A673 (cell line): ENCODE measurements at places on chromosomes 11 and 22. TPM values are rescaled to one million over a fixed set of nuclear protein-coding genes. Genes with fewer than 3 reads are reported as not detected.
A peak's percentile ranks its signal among the peaks of the same experiment; 100 is the strongest.

CAVIN3 gene
- 1.3 and 1.4 TPM in 2 replicates for total RNA-seq

DNA sequence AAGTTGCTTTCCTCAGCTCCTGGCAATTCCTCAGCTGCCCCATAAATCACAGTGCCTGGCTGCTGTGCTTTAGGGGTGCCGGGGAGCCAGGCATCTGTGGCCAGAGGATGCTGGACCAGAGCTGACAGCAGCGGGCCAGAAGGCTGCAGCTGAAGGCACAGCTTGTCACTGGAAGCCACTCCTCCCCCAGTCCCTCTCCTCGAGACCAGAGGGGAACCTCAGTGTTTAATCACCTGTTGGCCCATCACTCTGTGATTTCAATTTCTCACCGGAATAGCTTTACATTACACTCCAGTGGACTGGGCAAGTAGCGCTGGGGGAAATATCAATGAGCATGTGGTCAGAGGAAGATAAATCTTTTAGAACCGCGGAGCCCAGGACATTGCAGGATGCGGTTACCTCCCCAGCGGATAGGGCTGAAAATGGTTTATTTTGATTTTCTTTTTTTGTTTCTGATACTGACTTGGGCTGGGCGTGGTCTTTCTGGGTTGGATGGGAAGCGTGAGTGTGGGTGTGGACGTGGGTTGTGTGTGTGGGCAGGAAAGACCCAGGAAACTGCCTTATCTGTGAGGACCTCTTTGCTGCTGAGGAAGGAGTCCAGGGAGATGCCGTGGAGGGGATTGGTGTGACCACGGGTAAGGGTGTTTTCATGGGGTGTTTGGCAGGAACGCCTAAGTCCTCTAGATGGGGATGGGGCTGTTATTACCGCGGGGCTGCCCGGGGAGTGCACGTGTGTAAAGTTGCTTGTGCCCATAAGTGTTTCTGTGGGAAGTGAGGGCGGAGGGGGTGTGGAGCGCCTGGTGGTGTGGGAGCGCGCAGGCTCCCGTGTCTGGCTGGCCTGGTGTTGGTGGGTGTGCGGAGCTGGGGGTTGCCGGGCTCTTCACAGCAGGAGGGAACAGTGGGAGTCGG lies 4.0 kb downstream of the DAGLA start:
- no peak overlapping the region for H3K4me3 ChIP-seq
- no peaks in the 10 kb centered on the region for H3K36me3 ChIP-seq
- no peak overlapping the region for H3K27ac ChIP-seq
- no peaks in the 10 kb centered on the region for H3K27me3 ChIP-seq
- DNase-seq: no peak

- H3K27ac ChIP-seq: peak overlapping the region; percentile 90
- peaks cover 16% of the 10 kb centered on the region for H3K36me3 ChIP-seq
- H3K27me3 ChIP-seq: no peaks in the 10 kb centered on the region
- peaks cover 62% of the 10 kb centered on the region for H3K4me1 ChIP-seq
- DNase-seq: peak; percentile 76
- H3K4me3 ChIP-seq: no peak overlapping the region
Observed at GRCh38 chr11:62553080-62553838, 6.7 kb upstream of the AHNAK start.

GRCh38 chr22:39240831-39241793 lies 3.7 kb downstream of the PDGFB start:
- peaks cover 44% of the 10 kb centered on the region for H3K27me3 ChIP-seq
- H3K4me1 ChIP-seq: peaks cover 29% of the 10 kb centered on the region
- no peak overlapping the region for H3K4me3 ChIP-seq
- H3K27ac ChIP-seq: no peak overlapping the region

DNA sequence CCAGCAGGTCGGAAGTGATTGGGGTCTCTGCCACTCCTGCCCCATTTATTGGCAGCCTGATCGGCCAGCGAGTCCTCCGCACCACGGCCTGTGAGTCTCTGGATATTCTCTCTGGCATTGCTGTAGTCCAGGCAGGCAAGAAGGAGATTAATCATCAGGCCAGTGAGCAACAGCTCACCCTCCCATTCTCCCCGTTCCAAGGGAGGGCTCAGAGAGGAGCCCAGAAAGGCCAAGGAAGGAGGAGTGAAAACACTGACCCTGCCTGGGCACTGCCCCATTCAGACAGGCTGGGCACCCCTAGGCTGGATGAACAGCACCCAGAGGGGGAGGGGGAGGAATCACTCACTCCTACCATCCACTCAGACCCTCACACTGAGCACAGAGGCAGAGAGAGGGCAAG lies 3.1 kb downstream of the SAA2 start:
- H3K4me1 ChIP-seq: no peaks in the 10 kb centered on the region
- DNase-seq: no peak
- no peaks in the 10 kb centered on the region for H3K36me3 ChIP-seq
- H3K27me3 ChIP-seq: no peaks in the 10 kb centered on the region
- H3K4me3 ChIP-seq: no peak overlapping the region

DNA sequence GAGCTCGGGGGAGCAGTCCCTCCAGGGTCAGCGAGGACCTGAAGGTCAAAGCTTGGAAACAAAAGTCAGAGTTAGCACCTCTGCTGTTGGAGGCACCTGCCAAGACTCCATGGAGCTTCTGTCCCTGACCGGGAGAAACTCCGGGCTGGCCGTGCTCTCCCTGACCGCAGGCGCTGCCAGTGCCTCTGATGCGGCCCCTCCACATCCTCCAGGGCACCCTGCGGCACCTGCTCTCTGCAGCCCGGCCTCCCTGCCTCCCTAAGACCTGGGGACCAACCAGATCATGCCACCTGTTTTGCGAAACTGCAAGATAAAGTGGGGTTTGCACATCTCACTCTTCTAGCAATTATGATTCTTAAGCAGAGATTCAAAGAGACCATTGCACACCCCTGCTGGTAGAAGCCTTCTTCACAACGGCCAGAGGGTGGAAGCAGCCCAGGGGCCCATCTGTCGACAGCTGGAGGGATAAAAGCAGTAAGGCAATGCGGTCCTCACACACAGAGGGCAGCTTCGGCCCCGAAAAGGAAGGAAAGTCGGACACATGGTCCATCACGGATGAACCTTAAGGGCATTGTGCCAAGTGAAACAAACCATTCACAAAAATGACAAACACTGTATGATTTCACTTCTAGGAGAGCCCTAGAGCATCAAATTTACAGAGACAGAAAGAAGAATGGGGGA lies 477.1 kb downstream of the BRD1 start:
- no peaks in the 10 kb centered on the region for H3K36me3 ChIP-seq
- no peaks in the 10 kb centered on the region for H3K4me1 ChIP-seq
- no peak overlapping the region for H3K27ac ChIP-seq
- no peak overlapping the region for H3K4me3 ChIP-seq

- peaks cover 29% of the 10 kb centered on the region for H3K36me3 ChIP-seq
- H3K27ac ChIP-seq: no peak overlapping the region
- no peak for DNase-seq
- H3K4me1 ChIP-seq: no peaks in the 10 kb centered on the region
- H3K27me3 ChIP-seq: no peaks in the 10 kb centered on the region
- H3K4me3 ChIP-seq: no peak overlapping the region
Observed at GRCh38 chr11:45974806-45975205, 52.4 kb downstream of the LARGE2 start.

OR5A1 gene
- not detected in 2 replicates for total RNA-seq

- no peak overlapping the region for H3K27ac ChIP-seq
- no peak overlapping the region for H3K4me3 ChIP-seq
- no peaks in the 10 kb centered on the region for H3K36me3 ChIP-seq
Observed at GRCh38 chr11:1403721-1404460, 14.2 kb downstream of the BRSK2 start.

GRCh38 chr11:126340960-126341606 lies 14.4 kb upstream of the ST3GAL4 start:
- H3K27me3 ChIP-seq: no peaks in the 10 kb centered on the region
- H3K4me1 ChIP-seq: peaks cover 28% of the 10 kb centered on the region
- peak; percentile 23 for DNase-seq
- H3K36me3 ChIP-seq: no peaks in the 10 kb centered on the region
- peak overlapping the region; percentile 63 for H3K27ac ChIP-seq
- H3K4me3 ChIP-seq: no peak overlapping the region

BIRC3 gene
- 2.5 and 2.8 TPM in 2 replicates for total RNA-seq

SIAE gene
- 11.2 and 12.0 TPM in 2 replicates for total RNA-seq
